ENCODE measurements at places on chromosomes 12 and 14. TPM values are rescaled to one million over a fixed set of nuclear protein-coding genes. Genes with fewer than 3 reads are reported as not detected.

GRCh38 chr12:109987615-109988014 lies 8.6 kb downstream of the GIT2 start:
- no peak for DNase-seq

DNA sequence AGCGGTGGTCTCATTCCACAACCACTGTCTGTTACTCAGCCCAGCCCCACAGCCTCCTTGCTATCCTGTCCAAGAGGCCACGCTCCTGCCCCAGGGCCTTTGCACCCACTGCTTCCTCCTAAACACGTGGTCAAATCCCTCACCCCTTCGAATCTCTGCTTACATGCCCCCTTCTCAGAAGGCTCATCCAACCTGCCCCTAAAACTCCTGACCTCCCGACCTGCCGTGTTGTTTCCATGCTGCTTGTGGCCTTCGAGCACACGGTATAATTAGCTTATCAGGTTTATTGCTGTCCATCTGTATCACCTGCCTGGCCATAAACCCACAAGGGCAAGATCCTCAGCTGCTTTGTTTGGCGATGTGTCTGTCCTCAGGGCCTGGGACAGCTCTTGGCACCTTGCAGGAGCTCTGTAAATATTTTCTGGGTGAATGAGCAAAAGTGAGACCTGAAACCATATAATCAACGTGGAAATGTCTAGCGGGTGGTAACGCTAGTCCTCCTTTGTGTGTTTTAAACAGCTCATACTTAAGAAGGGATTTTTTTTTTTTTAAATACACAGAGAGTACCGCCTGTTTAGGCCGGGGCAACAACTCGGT lies 36.0 kb downstream of the SCARB1 start:
- no peak for DNase-seq

Gene RIPK3
- 3.0 TPM for total RNA-seq

Gene PAX9
- total RNA-seq = not detected

DNA sequence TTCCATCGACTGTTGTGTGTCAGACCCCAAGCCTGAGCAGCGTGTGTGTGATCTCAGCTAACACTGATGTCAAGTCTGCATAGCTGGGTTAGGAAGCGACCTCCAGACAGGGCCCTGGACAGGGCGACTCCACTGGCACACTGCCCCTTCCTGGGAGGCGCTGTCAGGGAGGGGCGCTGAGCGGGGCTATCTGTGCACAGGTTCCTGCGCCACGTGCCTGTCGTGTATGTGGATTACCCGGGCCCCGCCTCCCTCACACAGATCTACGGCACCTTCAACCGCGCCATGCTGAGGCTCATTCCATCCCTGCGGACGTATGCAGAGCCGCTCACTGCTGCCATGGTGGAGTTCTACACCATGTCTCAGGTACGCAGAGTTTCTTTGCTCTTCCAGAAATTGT lies 53.9 kb downstream of the DYNC1H1 start:
- DNase-seq = no peak

Gene CATSPERB
- not detected for total RNA-seq

Gene TMEM30B
- total RNA-seq = 3.8 TPM

- DNase-seq = no peak
Measured at GRCh38 chr12:30643366-30643765, 52.3 kb downstream of the IPO8 start.

Gene DLK1
- 0.09 TPM for total RNA-seq

DNA sequence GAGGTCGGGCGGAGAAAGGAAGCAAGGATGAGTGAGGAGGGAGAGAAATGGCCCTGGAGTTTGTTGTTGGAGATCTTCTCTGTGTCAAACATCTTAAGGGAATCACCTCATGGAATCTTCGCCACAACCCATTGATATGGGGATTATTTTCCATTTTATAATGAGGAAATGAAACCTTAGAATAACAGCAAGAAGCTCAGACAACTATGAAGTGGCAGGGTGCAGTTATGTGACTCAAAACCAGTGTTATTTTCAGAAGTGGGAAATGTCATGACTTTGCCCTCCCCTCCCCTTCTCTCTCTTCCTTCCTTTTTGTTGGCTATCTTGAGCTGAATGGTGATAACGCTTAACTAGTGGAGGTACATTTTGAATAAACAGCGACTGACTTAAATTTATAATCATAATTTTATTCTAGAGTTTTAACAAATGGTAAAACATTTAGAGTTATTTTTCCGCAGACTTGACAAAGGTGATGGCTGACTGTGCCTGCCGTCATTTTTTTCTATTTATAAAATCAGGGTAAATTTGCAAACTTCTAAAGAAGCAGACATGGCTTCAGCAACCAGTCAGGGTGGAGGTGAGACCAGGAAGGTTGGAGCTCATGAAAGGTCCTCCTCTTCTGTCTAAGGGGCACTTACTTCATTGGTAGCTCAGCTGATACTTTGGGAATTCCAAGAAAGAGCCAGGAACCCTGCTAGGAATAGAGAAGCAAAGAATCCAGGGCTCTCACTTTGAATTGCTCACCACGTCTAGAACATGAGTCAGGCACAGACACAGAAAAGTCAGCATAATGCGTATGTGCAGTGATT lies 232.4 kb downstream of the RGS6 start:
- no peak for DNase-seq

Gene PLEK2
- 2.8 TPM for total RNA-seq

- DNase-seq = no peak
Measured at GRCh38 chr14:100072783-100073346, 7.6 kb downstream of the EVL start.

- no peak for DNase-seq
Measured at GRCh38 chr14:79037106-79037505, 866.9 kb downstream of the NRXN3 start.
